ENCODE measurements at places on chromosomes 11 and 22.

DNA sequence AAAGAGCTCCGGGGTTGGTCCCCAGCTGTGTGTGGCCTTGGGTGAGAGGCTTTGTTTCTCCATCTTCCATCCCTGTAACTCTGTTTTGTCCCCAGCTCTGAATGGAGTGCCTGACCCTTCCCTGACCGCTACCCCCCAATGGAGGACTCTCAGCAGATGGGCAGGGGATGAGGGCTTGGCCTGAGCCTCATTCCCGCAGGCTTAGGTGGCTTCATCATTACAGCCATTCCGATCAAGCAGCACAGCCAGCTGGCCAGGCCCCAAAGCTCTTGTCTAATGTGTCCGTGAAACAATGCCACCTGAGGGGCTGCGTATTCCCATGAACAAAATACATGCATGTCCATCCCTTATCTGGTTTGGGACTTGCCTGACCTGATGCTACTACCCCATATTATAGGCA lies 3.9 kb upstream of the CDC42EP2 start:
- DNase-seq, result no peak

DNA sequence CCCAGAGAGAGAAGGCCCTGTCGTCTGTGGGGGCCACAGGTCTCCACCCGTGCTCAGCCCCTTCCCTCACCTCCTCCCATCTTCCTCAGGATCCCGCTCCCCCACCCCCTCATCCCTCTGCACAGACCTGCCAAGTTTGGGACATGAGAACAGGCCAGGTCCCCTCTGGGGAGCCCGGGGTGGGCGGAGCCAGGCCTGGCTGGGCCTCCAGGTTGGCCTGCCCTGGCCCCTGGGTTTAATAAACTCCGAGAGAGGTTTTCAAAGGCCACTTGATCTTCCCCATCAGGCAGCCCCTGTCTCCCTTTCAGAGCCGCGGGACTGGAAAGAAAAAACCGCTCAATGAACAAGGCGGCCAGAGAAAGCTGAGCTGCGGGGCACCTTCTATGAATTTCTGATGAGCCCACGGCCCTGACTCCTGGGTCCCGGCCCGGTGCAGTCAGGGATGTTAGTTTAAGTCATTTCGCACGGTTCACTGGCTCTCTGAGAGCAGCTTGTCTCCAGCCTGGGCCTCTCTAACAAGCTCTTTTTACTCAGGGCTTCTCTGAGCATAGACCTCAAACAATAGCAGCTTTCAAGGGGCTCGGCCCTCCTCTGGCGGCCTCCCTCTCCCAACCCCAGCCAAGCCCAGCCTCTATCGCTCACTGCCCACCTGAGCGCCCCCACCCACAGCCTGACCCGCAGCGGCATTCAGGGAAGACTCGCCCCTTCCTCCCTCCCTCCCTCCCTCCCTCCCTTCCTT lies 64.8 kb downstream of the RPUSD4 start:
- no peak for DNase-seq

DNA sequence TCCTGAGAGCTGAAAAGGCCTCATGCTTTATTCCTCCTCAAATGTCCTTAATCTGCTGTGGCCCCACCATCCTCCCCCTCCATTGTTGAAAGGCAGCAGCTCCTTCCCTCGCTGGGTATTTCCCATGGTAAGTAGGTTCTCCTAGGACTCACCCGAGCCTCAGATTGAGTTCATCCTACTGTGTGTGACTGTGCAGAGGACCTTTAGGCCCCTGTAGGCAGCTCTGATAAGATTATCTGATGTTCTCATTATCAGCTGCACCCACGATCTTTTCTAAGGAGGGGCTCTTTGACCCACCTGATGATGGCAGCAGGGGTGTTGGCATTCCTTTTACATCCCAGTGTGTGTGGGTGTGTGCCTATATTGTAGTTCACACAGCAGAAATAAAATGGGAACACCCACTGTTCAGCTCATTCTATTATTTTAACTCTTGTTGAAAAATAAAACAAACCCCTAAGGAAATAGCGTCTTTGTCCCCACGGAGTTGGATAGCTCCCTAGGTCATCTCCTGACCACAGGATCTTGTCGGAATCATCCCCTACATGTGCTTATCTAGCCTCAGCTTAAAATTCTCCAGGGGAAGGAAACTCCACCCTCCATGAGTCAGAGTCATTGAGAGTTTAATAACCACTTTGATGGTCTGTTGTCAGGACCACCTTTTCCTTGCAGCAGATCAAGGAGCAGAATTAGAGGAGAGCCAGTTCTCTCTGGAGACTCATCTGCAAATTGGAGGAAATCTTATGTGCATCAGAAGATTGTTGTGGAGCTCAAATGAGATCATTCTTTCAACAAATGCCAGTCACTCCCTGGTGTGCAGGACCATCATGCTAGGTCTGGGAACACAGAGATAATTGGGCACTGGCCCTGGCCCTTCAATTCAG lies 19.3 kb downstream of the ENDOD1 start:
- no peak for DNase-seq

DNA sequence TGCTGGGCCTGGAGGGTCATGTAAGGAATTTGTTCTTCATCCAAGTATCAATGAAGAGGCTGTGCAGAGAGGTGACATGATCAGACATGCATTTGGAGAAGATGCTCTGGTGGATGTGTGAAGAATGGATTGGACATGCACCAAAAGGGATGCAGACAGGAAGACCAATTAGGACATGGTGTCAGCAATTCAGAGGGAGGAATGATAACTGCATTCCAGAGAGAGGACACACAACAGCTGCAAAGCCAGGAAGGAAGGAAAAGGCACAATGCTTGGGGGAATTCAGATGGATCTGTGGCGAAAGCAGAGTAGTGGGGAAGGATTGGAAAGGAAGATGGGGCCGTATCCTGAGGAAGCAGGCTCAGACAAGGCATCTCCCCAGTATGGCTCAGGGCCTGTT lies 5.2 kb upstream of the ARRB1 start:
- DNase-seq, result no peak

- DNase-seq, result peak; percentile 90
Observed at GRCh38 chr22:50148991-50149721, 21.4 kb upstream of the PANX2 start.

GRCh38 chr11:61293867-61294716 lies 1.0 kb downstream of the VWCE start:
- peak; percentile 79 for DNase-seq

GRCh38 chr11:73645972-73646631 lies at the start of gene PLEKHB1:
Gene PLEKHB1, plus strand, starts transcription at chr11:73646581. Its CDS starts 28 bp downstream, at chr11:73646609.
- DNase-seq, result no peak

DNA sequence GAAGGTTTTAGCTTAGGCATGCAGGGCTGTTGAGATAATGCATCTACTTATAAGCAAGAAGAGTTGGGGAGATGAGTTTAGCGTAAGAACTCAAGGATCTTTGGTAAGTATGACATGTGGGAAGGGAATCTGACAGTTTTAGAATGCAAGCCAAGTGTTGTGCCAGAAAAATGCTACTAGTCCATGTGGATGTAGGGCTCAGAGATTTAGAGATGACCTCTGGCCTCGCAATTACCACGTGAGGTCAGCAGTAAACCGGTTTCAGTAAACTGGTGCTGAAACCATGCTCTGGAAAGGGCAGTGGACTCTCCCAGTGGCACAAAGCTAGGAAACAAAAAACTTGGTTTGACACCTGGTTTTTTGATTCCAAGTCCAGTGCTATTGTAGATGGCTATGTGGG lies 18.9 kb downstream of the MRPL16 start:
- DNase-seq, result no peak

GRCh38 chr22:38097058-38097457 lies 13.1 kb upstream of the SLC16A8 start:
- no peak for DNase-seq

DNA sequence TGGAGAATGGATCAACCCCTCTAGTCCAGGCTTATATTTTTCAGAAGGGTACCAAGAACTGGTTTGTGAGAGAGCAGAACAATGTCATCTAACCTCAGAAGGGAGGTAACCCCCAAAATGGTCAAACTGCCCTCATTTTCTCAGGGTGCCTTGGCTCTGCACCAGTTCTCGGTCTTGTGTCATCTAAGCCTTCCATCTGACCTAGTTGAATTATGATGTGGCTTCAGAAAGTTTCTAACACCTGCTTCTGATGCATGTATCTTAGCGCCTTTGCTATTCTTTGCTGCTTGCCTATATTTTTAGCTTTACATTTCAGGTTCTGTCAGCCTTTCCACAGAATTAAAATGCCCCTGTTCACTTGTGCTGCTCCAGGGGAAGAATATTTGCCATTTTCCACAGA lies 91.7 kb upstream of the E2F8 start:
- DNase-seq, result peak; percentile 39

- no peak for DNase-seq
Observed at GRCh38 chr11:99257131-99257530, 236.4 kb downstream of the CNTN5 start.

DNA sequence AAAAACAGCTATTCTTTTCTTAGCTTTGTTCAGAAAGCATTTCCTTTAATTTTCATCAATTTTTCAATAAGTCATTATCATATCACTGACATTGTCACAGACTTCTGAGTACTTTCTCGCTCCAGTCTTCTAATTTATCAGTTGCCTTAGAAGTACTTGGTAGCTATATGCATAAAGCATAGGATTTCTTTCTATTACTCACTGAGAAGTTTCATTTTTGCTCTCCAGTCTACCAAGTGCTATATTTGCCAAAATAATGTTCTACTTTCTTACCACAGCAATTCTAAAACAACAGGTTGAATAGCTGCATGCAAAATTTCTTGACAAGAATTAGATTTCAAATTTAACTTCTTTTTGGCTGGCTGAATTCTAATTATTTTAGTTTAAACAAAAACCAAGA lies 116.3 kb downstream of the STK33 start:
- peak; percentile 26 for DNase-seq

DNA sequence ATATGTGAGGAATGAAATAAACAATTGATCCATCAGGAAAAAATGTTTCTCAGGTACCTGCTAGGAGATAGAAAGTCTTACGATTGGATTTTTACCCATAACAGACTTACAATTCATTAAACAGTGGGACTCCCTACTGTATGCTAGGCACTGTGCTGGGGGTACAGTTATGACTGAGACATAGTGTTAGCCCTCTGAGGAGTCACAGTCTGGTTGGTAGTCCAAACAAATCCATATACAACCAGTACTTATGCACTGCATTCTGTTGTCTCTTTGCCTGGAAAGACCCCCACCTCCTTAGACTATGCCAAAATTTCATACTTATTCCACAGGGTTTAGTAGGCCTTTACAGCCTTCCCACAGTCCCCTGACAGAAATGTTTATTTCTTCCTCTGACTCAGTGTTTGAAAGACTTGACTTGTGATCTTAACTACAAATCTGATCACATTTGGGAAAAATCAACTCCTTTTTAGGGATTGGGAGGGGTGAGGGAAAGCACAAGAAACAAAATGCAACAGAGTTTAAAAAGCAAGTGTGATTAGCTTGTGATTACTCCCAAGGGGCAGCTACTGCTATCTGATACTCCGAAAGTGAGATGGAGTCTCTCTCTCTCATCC lies 69.4 kb upstream of the HORMAD2 start:
- no peak for DNase-seq

DNA sequence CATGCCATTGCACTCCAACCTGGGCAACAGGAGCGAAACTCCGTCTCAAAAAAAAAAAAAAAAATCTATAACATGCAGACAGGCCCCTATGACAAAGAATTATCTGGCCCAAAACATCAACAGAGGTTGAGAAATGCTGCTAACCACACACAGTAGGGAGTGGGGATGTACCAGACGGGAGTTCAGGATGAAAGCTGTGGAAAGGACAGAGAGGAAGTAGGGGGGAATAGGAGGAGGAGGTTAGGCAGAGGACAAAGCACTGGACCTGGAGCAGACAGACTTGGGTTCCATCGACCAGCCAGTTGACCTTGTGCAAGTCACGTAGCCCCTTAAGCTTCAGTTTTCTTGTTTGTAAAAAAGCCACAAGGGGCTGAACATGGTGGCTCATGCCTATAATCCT lies 12.5 kb downstream of the LRP4 start:
- no peak for DNase-seq

- peak; percentile 59 for DNase-seq
Observed at GRCh38 chr11:95092549-95093324, 3.1 kb downstream of the ENDOD1 start.

DNA sequence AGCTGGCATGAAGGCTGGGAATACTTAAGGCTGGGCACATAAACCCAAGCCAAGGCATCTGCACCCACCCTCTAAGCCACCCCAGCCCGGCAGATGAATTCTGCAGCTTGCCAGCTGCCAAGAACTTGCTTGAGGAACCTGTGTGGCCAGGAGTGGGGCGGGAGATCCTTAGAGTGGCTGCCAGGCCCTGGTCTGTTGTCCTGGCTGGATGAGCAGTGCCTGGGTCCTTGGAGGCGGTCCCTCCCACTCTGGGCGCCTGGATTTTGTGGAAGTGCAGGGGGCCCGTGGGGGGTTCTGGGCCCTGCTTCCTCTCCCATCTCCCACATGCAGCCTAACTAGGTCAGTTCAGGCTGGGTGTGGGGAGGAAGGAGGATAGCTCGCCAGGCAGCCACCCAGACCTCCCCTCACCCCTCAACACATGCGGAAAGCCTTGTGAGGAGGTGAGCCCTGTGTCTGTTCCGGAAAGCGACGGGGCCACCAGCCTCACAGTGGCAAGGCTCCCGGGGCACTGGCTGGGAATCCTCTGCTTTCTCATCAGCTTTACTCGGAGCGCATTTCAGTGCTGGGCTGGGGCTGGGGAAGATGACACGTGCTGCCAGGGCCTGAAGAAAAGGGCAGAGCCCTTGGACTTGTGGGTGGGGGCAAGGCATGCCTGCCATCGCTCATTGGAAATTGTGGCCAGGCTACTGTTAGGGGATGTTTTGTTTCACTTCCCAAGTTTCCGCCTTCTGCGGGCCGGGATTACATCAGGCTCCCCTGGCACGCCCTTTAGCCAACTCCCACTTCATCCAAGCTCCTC lies 8.4 kb downstream of the DAGLA start:
- DNase-seq, result no peak

DNA sequence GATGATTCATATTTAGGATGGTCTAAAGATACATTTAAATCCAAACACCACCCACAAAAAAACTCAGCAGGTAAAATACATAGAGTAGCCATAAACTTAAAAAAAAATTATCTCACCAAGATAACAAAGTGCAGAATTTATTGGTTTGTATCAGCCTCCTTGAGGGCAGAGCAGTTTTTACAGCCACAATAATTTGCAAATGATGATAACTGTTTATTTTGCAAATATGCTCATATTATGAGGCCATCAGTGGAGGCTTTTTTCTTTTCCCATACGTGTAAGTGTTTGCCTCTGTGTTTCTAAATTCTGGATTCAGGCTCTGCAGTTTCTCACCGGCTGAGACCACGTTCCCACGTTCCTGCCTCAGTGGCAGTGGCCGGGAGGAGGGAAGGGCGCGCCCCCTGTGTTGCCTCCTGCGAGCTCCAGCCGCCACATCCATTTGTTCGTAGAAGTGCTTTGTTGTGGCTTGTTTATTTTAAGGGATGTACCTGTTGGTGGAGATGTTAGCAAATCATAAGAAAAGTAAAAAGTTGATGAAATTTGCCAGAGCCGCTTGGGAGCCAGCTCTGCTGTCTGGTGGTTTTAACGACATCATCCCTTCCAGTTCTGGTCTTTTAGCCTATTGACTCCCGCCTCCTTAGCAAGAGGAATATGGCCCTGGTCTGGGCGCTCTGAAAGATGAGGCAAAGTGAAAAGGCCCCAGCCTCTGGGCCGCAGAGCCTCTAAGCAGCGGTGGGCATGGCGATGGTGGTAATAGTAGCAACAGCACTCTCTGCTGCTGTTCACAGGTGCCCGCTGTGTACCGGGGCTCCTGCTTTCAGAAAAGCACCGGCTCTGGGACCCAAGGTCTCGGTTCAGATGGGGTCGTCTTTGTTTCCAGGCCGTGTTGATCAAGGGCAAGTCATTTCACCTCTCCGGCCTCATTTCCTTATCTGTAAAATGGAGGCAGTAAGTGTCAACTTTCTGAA lies 66.7 kb upstream of the PPARA start:
- DNase-seq, result no peak
